ENCODE measurements at places on chromosomes 2 and 18.

DNA sequence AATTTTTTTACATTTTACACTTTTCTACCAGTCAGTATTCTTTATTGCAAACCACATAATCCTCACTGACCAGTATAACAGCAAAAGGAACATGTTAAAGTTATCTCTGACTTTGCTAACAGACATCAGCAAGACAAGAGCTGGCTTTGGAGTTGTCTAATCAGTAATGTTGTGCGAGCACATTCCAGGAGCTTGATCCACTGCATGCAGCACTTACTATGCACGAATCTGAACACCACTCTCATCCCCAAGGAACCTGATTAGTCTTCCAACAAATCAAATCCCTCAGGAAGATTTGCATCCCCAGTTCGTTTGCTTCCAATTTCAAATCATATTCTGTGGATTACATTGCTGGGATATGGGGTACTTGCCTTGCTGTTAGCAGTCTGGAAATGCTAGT lies 269.3 kb upstream of the EPC2 start:
- no peaks in the 10 kb centered on the region for H3K27me3 ChIP-seq
- no peak overlapping the region for H3K27ac ChIP-seq
- DNase-seq: no peak
- no peaks in the 10 kb centered on the region for H3K4me1 ChIP-seq

- peaks cover 9% of the 10 kb centered on the region for H3K36me3 ChIP-seq
- no peaks in the 10 kb centered on the region for H3K4me1 ChIP-seq
- H3K4me3 ChIP-seq: no peak overlapping the region
- H3K27me3 ChIP-seq: no peaks in the 10 kb centered on the region
Observed at GRCh38 chr18:53941601-53942338, 282.7 kb downstream of the MBD2 start.

GRCh38 chr2:233087713-233088112 lies 27.6 kb downstream of the INPP5D start:
- H3K4me1 ChIP-seq: peaks cover 85% of the 10 kb centered on the region
- H3K27me3 ChIP-seq: no peaks in the 10 kb centered on the region
- no peak overlapping the region for H3K27ac ChIP-seq
- no peak for DNase-seq

DNA sequence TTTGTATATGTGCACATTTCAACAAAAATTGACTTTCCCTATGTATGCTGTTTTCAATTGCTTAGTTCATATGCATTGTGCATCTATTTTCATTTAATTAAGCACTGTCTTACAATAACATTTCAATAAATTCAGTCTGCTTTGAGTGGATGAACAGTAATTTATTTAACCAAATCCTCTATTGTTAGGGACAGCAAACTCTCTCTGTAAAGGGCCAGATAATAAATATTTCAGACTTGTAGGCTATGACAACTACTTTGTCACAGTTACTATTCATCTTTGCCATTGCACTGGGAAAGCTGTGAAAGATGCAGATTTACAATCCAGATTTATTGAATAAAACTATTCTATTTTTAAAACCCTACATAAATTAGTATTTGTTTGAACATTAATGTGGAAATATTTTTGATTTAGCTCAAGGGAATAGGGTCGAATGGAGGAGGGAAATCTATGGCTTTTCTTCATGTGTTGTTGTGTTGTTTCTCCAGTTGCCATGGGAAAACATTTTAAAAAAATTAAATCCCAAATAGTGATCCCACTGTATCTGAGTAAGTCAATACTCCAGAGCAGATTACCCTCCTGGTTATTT lies 14.2 kb upstream of the RAB27B start:
- H3K27me3 ChIP-seq: peaks cover 6% of the 10 kb centered on the region
- H3K36me3 ChIP-seq: no peaks in the 10 kb centered on the region
- no peak for DNase-seq
- H3K4me1 ChIP-seq: peaks cover 4% of the 10 kb centered on the region
- no peak overlapping the region for H3K4me3 ChIP-seq
- no peak overlapping the region for H3K27ac ChIP-seq

- H3K4me3 ChIP-seq: no peak overlapping the region
- H3K36me3 ChIP-seq: no peaks in the 10 kb centered on the region
- DNase-seq: no peak
- peaks cover 17% of the 10 kb centered on the region for H3K27me3 ChIP-seq
Observed at GRCh38 chr18:9008200-9008708, 94.2 kb upstream of the NDUFV2 start.

DNA sequence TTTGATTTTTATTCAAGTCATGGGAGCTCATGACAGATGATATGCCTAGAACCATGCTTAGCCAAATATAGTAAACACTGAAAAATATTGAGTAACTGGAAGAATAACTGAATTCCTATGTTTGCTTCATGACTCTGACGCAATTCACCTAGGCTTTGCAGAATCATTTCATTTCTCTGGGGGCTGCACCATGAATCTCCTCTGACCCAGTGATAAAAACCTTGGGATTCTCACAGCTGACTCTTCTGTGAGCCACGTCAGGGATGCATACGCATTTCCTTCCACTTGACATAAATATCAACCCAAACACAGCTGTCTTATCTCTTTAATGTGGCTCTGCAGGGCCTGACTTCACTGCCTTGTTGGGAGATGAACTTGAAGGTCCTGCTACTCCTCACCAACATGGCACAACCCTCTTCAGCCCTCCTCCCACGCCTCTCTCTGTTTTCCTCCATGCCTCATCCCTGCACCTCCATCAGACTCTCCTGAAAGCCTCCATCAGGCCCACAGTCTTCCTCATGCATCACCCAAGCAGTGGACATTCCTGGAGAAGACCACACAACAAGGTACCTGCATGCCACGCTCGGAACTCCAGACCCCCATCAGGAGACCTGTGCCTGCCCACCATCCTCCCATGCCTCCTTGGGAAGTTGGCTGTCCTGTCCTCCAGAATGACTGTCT lies 29.8 kb downstream of the COL6A3 start:
- no peak for DNase-seq
- H3K27ac ChIP-seq: no peak overlapping the region
- H3K4me1 ChIP-seq: no peaks in the 10 kb centered on the region
- H3K4me3 ChIP-seq: no peak overlapping the region

DNA sequence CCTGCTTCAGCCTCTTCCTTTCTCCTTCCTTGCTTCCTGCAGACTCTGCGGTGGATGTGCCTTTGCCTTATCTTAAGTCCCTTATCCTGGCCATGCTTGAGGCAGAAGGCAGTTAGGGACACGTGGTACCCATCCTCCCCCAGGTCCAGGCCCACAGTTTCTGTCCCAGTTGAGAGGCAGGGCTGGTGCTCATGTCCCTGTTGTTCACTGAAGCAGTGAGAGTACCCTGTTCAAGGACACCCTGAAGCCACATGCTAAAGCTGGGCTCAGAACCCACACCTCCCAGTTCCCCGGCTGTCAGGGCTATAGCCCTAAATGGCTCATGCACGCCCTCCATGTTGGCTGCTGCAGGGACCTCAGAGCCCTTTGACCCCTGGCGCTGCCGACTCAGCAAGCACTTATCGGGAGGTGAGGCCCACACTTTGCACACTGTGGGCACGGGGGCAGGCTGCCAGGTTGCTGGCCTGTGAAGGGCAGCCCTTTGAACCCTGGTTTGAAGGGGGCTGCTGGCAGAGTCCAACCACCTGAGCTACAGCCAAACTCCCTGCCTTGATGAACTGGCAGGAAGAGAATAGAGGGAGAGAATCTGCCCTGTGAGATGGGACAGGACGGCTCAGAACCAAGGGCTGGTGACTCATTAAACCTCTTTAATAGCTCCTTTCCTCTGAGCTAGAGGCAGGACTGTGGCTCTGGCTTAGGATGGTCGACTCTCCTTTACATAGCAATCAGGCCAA lies 6.3 kb downstream of the KHK start:
- H3K27me3 ChIP-seq: no peaks in the 10 kb centered on the region
- H3K27ac ChIP-seq: no peak overlapping the region
- no peak for DNase-seq
- no peak overlapping the region for H3K4me3 ChIP-seq

GRCh38 chr18:39326772-39327171 lies 1761.2 kb upstream of the CELF4 start:
- no peaks in the 10 kb centered on the region for H3K27me3 ChIP-seq
- H3K27ac ChIP-seq: no peak overlapping the region
- no peaks in the 10 kb centered on the region for H3K4me1 ChIP-seq
- H3K4me3 ChIP-seq: no peak overlapping the region
- DNase-seq: no peak

DNA sequence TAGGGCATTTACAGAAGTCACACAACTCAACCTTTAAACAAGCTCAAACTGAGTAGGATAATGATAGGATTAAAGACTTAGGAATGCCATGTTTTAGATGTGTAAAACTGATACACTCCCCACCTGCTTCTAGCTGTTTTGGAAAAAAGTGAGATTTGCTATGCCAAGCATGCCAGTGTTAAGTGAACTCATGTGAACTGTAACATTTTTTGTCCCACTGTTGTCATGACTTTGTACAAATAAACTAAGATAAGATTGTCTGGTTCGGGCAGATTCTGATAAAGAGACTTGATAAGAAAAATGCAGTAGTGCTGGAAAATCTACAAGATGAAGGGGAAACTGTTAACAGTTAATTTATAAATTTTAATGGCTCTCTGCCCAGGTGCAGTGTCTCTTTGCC lies 66.5 kb downstream of the GLS start:
- peaks cover 13% of the 10 kb centered on the region for H3K4me1 ChIP-seq
- H3K27ac ChIP-seq: peak overlapping the region; percentile 75
- DNase-seq: peak; percentile 36

DNA sequence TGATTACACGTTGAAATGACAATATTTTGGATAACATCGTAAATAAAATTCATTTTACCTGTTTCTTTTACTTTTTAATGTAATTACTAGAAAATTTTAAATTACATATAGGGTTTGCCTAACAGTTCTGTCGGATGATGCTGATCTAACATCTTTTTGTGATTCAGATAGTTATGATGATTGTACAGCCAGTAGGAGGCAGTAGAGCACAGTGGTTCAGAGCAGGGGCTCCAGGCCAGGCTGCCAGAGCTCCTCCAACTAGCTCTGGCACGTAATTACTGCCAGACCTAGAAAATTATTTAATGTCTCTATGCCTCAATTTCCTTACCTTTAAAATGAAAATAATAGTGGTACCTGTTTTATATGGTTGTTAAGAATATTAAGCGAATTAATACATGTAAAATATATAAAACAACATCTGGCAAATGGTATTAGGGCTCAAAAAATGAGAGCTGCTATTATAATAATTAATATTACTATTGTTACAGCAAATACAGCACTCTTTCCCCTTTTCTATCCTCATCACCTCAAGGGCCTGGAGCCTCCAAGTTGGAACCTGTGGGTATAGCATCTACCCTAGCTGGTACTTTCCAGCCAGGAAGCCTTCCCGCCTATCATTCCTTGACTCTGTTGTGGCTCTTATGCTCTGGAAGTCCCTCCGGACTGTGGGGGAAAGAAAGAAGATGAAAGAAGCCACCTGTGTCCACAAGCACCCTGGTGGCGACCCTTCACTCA lies 47.7 kb upstream of the PLA2R1 start:
- peaks cover 2% of the 10 kb centered on the region for H3K36me3 ChIP-seq
- DNase-seq: peak; percentile 27
- H3K27ac ChIP-seq: no peak overlapping the region
- peaks cover 10% of the 10 kb centered on the region for H3K27me3 ChIP-seq
- H3K4me3 ChIP-seq: no peak overlapping the region

GRCh38 chr2:20095469-20095868 lies 44.0 kb upstream of the LAPTM4A start:
- H3K4me1 ChIP-seq: no peaks in the 10 kb centered on the region
- no peak overlapping the region for H3K4me3 ChIP-seq
- H3K27ac ChIP-seq: no peak overlapping the region
- H3K27me3 ChIP-seq: peaks cover 37% of the 10 kb centered on the region

DNA sequence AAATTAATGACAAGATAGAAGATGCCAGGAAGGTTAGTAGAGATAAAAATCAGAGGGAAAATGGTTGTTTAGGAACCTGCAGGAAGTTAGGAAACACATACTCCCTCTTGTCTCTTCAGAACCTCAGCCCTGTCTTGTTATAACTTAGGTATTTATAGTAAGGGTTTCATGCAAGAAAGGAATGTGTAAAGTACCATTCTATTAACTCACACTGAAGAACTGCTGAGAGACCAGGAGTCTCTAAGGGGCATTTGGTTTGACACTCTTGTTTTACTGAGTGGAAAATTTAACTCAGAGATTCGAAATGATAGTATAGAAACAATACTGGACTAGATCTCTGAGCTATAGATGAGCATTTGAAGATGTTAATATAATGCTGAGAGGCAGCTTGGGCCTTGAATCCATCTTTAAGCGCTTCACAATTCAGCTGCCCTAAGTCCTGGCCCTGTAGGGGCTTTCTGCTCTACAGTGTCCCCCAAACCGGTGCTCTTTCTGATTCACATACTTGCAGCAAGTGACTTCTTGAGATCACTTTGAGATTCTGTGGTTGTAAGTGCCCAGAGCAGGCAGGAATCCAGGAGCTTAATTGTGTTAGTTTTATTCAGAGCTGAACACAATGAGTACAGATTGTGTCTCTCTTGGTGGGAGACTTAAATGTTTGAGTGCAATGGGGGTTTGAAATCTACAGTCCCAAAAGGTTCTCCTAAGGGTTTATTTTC lies 235.0 kb upstream of the RGPD4 start:
- no peaks in the 10 kb centered on the region for H3K36me3 ChIP-seq
- no peak overlapping the region for H3K4me3 ChIP-seq
- no peaks in the 10 kb centered on the region for H3K27me3 ChIP-seq
- no peaks in the 10 kb centered on the region for H3K4me1 ChIP-seq

- no peak for DNase-seq
- H3K4me3 ChIP-seq: no peak overlapping the region
- no peaks in the 10 kb centered on the region for H3K36me3 ChIP-seq
- no peaks in the 10 kb centered on the region for H3K27me3 ChIP-seq
Observed at GRCh38 chr18:34972765-34973414, 68.3 kb upstream of the MAPRE2 start.

GRCh38 chr18:79944126-79944731 lies 7.2 kb downstream of the SLC66A2 start:
- DNase-seq: peak; percentile 37
- H3K27me3 ChIP-seq: no peaks in the 10 kb centered on the region
- H3K36me3 ChIP-seq: peaks cover 27% of the 10 kb centered on the region
- H3K4me3 ChIP-seq: peak overlapping the region; percentile 46
- peaks cover 19% of the 10 kb centered on the region for H3K4me1 ChIP-seq

DNA sequence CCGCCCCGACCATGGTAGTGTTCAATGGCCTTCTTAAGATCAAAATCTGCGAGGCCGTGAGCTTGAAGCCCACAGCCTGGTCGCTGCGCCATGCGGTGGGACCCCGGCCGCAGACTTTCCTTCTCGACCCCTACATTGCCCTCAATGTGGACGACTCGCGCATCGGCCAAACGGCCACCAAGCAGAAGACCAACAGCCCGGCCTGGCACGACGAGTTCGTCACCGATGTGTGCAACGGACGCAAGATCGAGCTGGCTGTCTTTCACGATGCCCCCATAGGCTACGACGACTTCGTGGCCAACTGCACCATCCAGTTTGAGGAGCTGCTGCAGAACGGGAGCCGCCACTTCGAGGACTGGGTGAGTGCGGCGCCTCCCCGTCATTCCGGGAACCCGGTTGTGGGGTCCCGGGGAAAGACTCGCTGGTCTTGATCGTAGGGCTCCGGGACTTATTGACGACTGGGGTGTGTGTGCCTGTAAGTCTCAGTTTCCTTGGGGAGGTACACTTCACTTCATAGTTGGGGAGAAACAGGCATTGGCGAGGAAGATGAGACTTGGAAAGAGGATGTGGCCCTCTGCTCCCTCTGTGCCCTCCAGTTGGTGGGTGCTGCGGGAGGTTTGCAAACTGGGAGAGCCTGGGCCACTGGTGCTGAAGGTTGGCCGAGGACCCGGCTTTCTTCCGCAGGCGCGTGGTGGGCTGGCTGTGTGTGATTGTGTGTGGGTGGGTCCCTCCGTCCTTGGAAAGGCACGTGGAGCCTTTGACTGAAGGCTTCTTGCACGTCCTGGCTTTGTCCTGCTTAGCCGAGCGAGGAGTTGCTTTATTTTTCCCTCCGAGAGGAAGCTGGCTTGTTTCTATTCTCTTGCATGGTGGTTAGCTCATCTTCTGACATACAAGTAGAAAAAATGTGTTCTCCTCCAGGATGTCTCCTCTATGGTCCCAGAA lies 886 bp downstream of the PRKCE start:
- peak overlapping the region; percentile 90 for H3K27ac ChIP-seq
- H3K27me3 ChIP-seq: no peaks in the 10 kb centered on the region
- DNase-seq: peak; percentile 41
- peaks cover 36% of the 10 kb centered on the region for H3K4me1 ChIP-seq

Data from naive thymus-derived CD8-positive, alpha-beta T cell (primary cell).